B cell (primary cell): ENCODE measurements at places on chromosomes 12 and 14. TPM values are rescaled to one million over a fixed set of nuclear protein-coding genes. Genes with fewer than 3 reads are reported as not detected.
A peak's percentile ranks its signal among the peaks of the same experiment; 100 is the strongest.

ARHGDIB gene
- polyA plus RNA-seq: 514 and 826 TPM in 2 replicates

FAM186B gene
- polyA plus RNA-seq: 0.13 and 0.23 TPM in 2 replicates

- no peak for DNase-seq
Measured at GRCh38 chr12:11880381-11880780, 190.4 kb upstream of the BCL2L14 start.

DNA sequence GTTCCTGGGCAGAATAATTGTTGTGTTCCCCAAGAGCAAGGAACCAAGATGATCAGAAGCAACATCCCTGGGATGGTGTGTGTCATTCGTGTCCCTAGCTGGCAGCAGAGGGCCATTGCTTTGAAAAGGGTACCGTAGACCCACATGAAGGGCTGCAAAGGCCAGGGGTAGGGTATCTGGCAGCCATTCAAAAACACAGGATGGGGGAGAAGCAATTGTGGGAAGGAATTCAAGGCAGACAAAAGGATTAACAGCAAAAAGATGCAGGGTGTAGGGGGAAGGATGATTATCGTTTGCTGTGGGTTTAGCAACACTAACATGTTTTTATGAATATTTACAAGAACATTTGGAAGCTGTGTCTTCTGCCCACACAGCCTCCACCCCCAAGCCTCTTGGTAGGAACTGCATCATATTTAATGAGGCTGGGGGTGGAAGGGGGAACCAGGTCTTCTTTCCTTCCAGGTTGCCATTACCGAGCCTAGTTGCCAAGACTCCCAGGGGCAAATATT is 169.0 kb upstream of the G2E3 start:
- DNase-seq: no peak

- no peak for DNase-seq
Measured at GRCh38 chr12:99852666-99853065, 132.1 kb downstream of the ANKS1B start.

- peak; percentile 15 for DNase-seq
Measured at GRCh38 chr12:56040963-56041551, 661 bp upstream of the RPS26 start.

GRCh38 chr12:106079148-106079738 is 59.5 kb downstream of the NUAK1 start:
- no peak for DNase-seq

DNA sequence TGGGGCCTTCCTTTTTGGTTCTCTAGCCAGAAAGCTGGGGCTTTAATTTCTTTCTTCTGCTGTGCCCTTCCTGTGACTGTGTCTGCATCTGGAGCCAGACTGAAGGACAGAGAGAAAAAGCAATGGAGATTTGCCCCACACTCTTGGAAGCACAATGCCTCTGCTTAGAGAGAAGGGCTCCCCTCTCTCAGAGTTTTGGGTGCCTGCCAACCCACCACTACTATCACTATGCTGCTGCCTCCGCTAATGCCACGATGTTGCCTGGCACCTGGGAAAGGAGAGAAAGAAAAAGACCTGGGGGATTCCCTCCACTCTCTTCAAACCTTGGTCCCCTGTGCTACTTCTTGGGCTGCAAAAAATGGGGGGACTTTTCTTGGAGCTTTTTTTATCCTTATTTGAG is 52.6 kb downstream of the TMEM260 start:
- no peak for DNase-seq

- DNase-seq: peak; percentile 44
Measured at GRCh38 chr12:56158926-56159461, 835 bp downstream of the MYL6 start.

DNA sequence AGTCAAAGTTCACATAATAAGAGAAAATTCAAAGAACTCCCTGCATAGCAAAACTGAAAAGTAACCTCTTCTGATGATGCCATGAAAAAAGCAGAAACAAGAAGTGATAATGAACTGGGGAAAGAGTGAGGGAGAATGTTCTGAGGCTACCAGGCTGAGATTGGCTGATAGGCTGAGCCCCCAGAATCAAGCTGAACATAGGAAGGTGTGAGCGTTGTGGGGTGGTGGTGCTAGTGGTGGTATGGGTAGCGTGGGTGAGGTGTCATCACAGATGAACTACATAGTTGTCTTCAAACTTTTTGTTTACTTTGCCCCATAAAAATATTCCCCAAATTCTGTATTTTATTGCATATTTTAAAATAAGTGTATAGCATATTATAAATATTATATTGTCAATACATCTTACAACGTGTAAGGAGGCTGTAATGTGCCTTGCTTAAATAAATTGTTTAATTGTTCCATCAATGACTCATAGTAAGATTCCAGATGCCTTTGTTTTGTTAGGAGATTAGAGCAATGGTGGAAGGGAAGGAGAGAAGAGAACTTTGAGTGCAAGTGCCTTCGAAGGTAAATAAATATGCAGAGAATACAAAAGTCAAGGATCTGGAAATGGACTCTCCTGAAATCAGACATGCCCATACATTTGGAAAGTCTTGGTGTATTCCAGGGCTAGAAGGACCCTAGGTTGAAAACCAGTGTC is 15.8 kb upstream of the CFAP54 start:
- no peak for DNase-seq

DNA sequence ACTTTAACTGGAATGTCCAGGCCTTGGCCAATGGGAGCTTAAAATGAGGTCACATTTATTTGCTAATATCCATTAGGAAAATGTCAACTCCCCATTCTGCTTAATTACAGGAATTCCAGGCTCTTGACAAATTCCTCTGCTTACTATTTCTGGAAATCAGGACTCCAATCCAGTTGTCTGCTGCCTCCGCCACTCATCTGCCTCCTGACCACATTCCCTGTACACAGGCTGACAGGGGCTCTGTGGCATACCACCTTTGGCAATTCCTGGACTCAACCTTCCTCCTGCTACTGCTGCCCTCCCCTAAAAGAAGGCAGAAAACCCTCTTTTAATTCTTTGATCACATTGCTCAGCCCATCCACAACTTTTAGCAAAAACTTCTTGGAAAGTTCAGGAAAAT is 37.9 kb downstream of the KICS2 start:
- no peak for DNase-seq

DNA sequence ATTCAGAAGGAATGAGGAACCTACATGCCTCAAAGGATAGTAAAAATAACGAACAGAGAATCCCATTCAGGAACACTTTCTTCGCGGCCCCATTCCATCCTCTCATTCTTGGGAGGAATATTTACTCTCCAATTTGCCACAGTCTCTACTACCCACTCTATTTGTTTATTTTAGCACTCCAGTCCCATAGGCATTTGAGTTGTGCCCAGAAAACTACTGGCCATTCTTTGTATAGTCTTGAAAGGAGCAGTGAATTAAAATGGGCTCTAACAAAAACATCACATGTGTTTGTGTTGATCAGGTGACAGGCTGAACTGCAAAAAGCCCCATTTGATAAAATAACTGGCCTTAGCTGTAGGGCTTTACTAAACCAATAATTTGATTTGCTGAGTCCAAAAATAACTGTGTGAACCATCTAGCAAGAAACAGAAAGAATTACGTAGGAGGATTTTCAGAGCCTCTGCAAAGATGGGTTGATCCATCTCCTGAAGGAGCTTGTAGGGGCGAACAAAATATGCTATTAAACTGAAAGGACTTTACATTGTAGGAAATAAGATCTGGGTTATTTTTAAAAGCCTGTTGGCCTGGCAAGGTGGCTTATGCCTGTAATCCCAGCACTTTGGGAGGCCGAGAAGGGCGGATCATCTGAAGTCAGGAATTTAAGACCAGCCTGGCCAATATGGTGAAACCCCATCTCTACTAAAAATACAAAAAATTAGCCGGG is 142.3 kb upstream of the CPNE8 start:
- no peak for DNase-seq

- no peak for DNase-seq
Measured at GRCh38 chr12:49529414-49529813, 9.4 kb upstream of the KCNH3 start.

DNA sequence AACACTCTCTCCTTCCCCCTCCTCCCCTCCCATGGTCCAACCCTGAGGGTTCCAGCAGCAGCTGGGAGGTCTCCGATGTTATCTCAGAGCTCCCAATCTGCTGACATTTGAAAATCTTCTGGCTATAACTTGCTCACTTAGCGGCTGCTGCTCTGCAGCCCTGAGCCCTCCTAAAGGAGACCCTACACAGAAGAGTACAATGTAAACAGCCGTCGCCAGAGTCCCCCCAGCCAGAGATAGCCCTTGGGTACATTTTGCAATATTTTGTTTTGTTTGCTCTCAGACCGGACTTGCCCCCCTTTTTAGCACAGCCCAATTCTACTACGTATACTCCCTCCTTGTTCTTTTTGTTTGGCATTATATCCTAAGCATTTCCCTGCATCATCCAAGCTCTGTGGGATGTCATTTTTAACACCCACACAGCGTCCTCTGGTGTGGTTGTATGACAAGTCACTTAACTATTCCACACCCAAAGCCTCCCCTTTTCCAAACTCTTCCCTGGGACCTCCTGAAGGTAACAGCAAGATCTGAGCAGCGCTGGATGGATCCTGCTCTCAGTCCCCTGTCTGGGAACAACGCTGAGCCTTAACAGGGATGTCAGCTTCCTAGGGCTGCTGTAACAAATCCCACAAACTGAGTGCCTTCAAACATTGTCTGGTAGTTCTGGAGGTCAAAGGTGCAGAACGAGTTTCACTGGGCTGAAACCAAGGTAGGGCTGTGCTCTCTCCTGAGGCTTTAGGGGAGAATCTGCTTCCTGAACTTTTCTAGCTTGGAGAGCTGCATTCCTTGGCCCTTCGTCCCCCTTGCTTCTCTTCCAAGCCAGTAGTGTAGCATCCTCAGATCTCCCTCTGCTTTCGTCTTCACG is 25.3 kb upstream of the TCL1B start:
- DNase-seq: no peak

GRCh38 chr14:53126731-53127130 is 26.4 kb downstream of the DDHD1 start:
- peak; percentile 54 for DNase-seq

- peak; percentile 69 for DNase-seq
Measured at GRCh38 chr14:59356767-59357166, 108.4 kb downstream of the GPR135 start.

- no peak for DNase-seq
Measured at GRCh38 chr12:68479896-68480291, 130.8 kb upstream of the RAP1B start.

DNA sequence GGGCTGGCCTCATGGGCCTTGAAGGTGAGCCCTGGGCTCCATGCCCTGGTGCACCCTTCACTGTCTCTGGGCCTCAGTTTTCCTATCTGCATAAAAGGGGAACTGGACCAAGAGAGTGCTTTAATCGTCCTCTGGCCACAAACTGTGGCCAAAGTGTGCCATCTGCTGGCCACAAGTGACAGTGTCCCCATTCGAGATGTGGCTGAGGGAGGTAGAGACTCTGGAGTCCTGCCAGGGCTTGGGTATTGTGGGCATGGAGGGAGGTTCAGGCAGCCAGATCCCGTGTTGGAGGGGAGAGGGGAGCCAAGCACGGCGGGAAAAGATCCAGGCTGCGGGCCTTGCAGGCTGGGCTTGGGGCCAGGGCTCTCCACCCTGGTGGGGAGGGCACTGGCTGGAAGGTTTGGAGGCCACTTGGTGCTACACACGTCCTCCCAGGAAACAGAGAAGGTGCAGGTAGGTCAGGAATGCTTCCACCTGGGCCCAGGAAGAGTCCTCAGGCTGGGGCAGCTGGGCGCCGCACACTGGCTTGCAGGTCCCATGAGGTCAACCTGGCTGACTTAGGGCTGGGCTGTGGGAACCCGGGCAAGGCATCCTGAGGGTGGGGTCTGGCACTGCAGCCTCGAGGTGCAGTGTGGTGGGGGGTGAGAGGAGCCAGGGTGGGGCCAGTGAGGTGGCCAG is 7.3 kb upstream of the KIF26A start:
- no peak for DNase-seq

DNA sequence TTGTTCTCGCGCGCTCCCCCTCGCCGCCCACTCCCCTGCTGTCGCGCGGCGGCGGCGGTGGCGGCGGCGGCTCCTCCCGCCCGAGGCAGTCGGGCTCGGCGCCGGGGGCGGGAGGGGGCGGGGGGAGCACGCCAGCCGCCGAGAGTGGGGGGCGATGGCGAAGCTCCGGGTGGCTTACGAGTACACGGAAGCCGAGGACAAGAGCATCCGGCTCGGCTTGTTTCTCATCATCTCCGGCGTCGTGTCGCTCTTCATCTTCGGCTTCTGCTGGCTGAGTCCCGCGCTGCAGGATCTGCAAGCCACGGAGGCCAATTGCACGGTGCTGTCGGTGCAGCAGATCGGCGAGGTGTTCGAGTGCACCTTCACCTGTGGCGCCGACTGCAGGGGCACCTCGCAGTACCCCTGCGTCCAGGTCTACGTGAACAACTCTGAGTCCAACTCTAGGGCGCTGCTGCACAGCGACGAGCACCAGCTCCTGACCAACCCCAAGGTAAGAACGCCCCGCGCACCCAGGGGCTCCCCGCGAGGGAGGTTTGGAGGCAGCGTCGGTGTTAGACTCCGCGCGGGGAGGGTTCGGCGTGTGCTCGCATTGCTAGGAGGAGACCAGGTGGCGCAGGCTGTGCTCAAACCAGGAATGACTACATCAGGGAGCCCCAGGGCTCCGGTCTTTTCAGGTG is 629 bp downstream of the KCNMB4 start:
- DNase-seq: peak; percentile 78
